Stimulated activated CD8-positive, alpha-beta memory T cell treated with anti-CD3 and anti-CD28 coated beads, Interleukin-2, amount 100 ng/mL, for 1 hour (primary cell): ENCODE measurements at places on chromosomes 2 and 18.

- no peak for DNase-seq
Measured at GRCh38 chr18:63292831-63293683, 26.5 kb downstream of the BCL2 start.

DNA sequence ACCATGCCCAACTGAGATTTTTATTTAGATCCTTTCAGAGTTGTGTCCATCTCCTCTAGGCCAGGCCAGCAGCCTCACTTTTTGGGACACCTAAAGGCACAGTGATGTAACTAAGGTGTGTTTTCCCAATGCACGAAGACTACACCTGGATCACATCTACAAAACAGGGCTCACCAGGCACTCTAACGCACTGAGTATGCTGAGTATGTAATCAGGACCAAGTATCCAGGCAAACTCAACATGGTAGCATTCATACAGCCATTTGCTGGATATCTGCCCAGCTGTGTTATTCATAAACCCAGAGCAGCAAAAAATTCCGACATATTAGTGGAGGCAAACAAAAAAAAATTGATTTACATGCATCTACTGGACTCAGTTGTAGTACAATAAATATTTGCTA is 33.8 kb downstream of the LPIN2 start:
- no peak for DNase-seq

DNA sequence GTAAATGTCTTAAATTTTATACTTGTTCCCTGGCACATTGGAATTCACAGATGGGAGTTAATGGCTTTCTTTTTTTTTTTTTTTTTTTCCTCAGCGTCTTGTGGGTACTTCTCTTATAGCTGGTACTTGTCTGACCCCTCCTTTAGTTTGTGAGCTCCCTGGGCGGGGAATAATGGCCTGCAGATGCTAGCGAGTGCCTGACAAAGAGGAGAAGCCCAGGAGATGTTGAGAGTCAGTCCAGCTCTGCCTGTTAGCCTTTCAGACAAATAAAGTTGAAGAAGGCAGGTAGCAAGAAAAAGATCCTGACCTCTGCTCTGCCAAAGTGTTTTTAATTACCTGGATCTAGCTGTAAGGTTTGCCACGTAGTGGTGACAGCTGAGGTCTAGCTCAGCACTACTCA is 6.6 kb downstream of the BCL2L11 start:
- no peak for DNase-seq

DNA sequence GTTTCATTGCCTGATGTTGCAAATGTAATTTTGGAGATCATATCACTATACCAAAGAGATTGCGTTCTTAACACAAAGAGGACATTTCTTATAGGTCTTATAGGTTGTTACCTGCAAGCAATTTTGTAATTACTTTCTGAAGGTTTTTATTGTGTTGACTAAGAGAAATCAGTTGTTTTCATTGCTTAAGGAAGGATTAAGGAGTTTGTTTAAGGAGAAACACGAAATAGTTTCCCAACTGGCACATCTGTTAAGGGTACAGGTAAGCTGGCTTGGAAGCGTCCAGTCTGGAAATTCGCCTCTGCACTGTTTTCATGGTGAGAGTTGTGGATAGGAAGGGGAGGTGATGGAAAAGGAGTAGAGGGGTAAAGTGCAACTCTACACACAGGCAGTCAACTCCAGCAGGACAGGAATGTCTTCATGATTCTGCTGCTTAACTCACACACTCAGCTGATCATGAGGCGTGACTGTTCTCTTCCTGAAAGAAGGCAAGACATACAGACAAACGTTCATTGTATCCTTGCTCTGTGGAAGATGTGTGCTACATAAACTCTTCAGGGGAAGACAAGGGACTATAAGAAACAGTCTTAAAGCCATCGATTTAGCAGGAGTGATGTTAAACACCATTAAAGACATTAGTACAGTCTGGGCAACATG is 61.4 kb upstream of the ACSL3 start:
- DNase-seq: no peak

DNA sequence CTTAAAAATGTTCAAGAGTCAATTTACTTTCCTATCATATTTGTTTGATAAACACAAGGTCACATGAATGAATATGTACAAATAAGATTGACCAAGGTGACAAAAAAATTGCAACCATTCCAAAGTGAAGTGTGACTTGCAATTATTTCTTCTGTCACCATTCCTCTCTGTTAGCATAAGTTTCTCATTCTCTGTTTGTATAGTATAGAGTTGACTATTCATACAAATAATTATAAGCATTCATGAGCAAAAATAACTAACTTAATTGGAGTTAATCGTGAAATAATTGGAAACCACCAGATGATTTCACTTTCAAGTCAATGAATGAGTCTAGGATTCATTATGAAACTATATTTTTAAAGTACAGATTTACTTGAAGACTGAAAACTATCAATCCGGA is 42.1 kb downstream of the PGAP1 start:
- no peak for DNase-seq

- DNase-seq: no peak
Measured at GRCh38 chr2:172293952-172294351, 133.4 kb upstream of the ITGA6 start.

DNA sequence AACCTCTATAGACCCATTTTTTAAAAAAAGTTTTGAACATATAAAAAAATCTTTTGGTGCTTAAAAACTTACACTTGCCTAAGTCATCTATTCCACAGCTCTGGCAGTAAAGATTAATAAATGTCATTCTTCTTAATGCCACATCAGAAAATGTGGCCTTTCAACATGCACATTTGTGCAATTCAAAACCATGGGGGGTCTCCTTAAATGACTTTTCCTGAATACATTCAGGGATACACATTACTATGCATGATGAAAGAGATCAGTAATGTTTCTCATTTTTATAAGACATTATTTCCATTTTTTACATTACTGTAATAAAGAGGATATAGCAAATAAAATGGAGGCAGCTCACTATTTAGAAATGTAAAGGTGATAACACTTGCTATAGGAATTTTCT is 142.3 kb downstream of the RBM43 start:
- DNase-seq: no peak

GRCh38 chr2:104318001-104318665 is 535.8 kb upstream of the POU3F3 start:
- no peak for DNase-seq

DNA sequence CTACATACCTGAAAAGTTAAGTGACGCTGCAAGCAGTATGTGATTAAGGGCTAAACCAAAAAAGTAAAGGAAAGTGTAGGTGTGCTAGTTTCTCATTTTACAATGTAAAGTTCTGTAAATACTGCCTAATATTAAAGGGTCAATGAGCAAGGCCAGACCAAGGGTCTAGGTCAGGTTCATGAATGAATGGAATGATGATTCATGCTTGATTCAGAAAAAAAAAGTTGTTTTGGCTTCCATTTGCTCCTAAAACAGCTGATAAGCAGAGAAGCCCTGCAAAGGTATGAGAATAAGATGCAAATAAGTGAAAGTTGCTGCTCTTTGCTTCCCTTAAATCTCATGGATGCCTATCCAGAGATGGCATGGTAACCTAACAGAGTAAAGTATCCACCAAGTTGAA is 61.3 kb downstream of the PTRHD1 start:
- no peak for DNase-seq

DNA sequence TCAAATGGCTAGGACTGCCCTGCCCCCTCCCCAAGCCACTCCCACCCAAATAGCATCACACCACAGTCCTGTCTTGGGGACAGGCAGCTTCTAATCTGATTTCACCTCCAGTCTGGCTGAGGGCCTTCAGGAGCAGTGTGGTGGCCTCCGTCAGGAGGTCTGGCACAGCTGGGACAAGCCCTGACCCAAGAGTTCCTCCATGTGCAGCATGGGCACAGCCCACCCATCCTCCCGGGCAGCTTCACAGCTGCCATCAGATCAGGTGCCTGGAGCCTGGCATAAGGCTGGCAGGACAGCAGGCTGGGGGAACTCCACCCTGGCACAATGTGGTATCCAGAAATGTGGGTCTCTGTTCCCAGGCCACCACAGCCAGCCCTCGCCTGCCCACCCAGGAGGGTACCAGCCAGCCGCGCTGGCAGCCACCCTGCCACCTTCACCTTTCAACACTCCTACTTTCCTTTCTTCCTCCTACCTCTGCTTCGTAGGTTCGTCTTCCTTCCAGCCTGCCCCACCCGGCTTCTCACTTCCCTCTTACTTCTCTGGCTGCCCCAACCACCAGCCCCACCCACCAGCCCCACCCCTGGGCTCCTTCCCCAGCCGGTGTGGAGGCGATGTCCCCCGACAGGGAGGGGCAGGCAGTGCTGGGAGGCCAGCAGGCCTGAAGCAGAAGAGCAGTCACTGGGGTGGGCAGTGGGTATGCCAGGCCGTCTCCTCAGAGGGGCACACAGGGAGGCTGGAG is at the start of gene CAPG:
TSS of gene CAPG (minus strand) at position 522 of the 739 bp plus-strand sequence. CDS start 8,221 bp downstream, outside the sequence.
- no peak for DNase-seq

DNA sequence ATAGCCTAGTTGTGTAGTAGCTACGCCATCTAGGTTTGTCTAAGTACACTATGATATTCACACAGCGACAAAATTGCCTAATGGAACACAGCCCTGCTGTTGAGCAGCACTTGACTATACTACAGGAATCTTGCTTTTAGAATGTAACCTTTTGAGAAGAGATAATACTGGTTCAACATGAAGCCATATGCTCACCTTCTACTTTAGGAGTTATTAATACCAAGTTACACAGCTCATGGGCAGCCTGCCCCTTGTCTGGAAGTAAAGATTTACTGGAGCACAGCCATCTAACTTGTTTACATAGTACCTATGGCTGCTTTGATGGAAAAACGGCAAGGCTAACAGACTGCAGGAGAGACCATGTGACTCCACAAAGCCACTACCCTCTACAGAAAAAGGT is 174.8 kb downstream of the DYM start:
- DNase-seq: no peak

DNA sequence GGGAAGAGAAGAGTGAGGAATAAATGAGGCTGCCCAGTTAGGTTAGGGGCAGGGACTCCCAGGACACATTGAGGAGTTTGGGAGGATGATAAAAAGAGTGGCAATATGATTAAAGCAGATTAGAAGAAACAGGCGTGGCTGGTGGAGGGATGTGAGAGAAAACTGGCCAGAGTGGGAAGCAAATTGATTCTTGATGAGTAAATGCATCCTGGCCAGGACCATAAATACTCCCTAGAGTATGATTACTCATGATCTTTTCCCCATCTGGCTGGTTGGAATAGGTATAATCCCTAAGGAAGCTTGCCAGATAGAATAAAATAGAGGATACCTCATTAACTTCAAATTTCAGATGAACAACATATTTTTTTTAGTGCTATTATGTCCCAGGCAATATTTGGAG is 21.5 kb upstream of the DAW1 start:
- no peak for DNase-seq

DNA sequence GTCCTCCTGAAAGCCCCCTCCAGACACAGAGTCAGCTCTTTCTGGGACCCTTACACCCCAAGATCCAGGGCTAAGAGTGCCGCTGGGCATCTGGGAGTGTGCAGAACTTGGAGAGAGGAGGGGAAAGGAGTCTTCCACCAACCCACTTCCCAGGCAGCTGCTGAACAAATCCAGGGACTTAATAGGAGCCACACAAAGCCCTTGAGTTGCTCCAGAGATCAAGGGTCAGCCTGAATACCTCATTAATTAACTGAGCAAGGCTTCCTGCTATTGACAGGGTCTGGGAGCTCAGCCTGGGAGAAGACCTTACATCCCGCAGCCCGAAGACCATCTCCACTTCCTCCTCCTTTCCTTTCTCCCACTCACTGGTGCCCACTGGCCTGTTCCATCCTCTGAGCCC is 108.3 kb downstream of the CELF4 start:
- no peak for DNase-seq

DNA sequence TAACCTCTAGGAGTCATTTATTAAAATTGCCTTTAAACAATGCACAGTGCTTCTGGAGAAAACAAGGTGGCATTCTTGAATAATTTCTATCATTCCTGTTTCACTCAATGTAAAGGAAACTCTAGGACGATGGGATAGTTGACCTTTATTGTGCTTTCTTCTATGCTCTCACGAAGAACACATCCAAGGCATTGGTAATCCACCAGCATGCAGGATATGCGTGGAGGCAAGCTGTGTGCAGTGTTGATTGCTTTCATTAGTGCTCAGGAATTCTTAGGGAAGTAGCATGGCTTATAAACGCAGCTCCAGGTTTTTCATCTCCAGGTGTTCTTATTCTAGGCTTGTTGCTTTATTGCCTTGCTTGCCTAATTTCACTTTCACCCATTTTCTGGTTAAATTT is 58.4 kb upstream of the CAVIN2 start:
- DNase-seq: no peak

DNA sequence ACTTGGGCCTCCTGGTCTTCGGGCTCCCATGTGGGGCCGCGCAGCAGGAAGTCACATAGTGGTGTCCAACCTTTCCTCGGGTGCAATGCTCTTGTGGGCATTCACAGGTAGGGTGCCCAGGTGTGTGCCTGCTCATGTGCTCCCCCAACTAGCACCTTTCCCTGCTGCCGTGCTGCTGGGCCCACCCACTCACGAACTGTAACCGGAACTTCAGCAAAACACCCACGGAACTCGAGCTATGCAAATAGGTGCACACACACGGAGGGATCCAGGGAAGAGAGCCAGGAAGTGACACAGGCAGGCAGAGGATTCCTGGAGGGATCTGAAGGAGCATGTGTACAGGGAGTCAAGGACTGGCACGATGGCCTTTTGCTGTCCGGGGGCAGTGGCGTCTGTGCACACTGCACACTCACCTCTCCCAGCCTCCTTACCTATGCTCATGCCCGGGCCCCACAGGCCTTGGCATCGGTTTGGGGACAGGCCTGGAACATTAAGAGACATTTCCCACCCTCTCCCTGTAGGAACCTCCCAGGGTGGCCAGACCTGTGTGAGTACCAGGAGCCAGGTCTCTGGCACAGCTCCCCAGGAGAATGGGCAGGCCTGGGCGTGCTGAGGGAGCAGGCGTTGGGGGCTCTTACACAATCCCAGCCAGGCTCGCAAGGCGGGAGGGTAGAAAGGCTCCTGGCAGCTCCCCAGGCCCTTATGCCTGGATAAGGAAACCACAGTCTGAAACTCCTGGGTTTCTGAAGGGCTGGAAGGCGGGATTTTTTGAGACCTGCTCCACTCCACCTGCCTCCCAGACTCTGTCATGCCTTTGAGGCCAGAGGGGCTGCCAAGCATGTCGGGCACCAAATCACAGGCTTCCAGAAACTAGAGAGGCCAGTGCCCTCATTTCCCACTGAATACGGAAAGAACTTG is 6.6 kb upstream of the PTMA start:
- no peak for DNase-seq

DNA sequence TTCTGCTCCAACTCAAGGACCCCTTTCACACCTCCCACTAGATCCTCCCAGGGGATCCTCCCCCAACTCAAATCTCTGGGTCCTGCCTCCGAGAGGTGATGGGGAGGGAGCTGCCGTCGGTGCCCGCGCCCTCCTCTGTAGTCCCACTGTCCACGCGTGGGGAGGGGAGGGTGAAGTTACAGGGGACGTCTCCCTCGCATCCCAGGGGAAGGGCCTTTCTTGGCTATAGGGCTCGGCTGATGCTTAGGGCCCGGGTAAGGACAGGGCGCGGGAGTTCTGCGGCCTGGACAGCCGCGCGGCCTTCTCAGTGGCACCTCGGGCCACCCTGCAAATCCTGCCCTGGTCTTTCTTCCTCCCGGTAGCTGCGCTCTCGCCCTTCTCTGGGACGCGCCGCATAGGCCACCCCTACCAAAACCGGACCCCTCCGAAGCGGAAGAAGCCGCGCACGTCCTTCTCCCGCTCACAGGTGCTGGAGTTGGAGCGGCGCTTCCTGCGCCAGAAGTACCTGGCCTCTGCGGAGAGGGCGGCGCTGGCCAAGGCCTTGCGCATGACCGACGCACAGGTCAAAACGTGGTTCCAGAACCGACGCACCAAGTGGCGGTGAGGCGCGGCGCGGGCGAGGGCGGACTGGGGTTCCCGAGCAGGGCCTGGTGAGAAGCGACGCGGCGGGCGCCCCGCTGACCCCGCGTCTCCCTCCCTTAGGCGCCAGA is 1.2 kb downstream of the TLX2 start:
- no peak for DNase-seq
